ENCODE measurements at places on chromosomes 1 and 21.

DNA sequence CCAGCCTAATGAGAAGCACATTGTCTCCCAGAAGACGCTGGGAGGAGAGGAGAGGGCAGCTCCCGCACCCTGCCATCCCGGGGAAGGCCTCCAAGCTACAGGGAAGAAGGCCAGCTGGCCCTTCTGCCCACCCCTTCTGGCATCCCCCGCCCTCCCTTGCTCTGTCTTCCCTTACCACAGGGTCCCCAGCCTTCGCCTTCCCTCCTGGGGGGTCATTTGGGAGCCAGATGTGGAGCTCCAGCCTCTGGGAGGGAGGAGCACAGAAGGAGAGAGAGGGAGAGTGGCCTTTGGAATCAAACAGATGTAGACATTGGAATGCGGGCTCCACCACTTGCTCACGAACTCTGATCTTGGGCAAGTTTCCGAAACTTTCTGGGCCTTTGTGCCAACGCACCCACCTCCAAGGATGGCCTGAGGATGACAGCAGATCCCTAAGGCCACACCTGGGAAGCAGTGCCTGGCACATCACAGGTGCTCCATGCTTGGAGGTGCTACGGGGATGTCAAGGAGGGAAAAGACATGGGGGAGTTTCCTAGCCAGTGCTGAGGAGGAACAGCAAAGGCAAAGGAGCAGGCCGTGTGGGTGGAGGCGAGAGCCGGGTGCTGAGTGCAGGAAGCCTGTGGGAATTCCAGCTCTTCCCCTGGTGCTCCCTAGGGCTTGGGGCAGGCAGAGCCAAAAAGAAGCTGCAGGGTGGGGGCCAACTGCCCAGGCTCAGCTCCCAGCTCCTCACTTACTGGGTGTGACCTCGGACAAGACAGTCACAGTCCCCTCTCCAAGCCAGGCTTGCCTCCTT, 23.1 kb upstream of the RSPO1 start:
- DNase-seq, result no peak

- no peak for DNase-seq
These were observed 150.2 kb downstream of the GRIK3 start for GRCh38 chr1:36884029-36884701.

GRCh38 chr1:56821462-56821797, 2.2 kb upstream of the FYB2 start:
- no peak for DNase-seq

DNA sequence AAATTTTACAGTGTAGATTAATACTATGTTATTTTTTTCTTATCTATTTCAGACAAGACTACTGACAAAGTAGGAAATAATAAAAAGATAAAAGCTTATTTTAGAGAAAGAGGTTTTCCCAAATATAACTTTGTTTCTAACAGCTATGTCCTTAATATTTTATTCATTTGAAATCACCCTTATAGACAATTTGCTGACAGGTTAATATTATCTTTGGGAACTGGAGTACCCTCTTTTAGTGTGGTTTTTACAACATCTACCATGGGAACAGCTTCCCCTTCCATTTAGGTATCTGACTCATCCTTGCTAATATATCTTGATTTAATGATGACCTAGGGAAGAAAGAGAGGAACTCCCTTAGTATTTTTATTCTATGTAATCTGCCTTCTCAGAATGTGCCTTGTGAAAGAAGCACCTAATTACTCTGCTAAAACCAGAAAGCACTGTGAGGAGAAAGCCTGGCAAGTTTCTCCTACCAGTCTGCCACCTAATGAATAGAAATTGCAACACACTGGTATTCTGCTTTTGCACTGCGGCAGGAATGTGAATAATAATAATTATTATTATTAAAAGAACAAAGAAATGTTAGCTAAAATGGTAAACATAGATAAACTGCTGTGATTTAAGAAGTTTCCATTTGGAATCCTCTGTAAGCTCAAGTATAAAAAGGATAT, 192.8 kb downstream of the PDE4B start:
- DNase-seq, result no peak

DNA sequence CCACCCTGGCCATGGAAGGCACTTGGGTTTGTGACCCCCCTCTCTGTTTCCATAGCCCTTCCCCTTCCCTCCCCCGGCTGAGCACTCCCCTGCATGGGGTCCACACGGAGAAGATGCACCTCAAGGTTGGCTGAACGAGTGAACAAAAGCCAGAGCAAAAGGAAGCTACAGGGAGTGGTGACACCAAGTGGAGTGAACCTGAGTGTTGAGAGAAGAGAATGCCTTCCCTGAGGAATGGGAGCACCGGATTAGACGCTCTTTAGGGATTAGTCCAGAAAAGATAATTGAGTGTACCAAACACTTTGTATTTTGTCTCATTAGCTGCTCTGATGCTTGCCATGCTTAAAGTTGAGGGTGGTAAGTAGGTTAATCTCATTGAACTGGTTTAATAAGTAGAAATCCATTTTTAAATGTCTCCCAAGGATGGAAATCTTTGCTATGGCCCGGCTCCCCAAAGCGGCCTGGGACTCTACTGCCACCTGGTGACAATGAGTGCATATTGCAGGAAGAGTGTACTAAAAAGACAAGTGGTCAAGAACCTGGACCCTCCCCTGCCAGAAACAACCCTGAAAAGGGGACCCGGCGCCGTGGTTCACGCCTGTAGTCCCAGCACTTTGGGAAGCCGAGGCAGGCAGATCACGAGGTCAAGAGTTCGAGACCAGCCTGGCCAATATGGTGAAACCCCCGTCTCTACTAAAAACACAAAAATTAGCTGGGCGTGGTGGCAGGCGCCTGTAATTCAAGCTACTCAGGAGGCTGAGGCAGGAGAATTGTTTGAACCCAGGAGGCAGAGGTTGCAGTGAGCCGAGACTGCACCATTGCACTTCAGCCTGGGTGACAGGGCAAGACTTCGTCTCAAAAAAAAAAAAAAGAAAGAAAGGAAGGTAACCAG, 150.6 kb upstream of the ZC3H12A start:
- peak; percentile 4 for DNase-seq

Measured in activated CD4-positive, alpha-beta T cell treated with anti-CD3 and anti-CD28 coated beads for 4 hours (primary cell).